ENCODE measurements at places on chromosomes 2 and 18.

GRCh38 chr2:129758784-129759471, 220.5 kb upstream of the RAB6C start:
- no peak for DNase-seq

DNA sequence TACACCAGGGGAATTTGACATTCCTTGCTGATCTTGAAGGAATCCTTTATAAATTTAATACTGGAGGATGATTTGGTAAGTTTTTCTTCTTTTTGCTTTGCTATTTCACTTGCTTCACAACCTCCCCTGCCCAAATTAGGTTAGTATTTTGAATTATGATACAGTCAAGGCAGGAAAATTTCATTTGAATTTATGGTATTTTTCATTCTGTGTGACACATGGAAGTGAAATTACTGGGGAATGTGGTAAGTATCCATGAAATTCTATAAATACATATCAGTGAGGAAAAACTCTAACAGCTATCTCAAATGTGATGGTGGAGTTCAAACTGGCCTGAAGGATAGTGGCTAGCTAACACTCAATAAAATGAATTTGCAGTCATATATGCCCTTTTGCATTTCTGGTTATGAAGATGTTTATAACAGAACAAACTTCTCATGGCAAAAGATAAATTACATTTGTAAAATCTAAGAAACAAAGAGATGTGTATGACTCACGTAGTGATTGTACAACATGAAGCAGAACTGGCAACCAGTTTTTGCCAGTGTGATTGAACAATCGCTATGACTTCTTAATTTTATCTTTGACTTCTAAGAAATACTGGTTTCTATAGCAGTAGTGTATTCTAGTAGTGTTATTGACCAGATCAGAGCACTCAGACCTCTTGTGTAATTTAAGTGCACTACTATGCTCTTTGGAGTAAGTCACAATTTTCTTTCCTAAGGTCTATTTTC, 152.6 kb downstream of the IKZF2 start:
- DNase-seq: no peak

DNA sequence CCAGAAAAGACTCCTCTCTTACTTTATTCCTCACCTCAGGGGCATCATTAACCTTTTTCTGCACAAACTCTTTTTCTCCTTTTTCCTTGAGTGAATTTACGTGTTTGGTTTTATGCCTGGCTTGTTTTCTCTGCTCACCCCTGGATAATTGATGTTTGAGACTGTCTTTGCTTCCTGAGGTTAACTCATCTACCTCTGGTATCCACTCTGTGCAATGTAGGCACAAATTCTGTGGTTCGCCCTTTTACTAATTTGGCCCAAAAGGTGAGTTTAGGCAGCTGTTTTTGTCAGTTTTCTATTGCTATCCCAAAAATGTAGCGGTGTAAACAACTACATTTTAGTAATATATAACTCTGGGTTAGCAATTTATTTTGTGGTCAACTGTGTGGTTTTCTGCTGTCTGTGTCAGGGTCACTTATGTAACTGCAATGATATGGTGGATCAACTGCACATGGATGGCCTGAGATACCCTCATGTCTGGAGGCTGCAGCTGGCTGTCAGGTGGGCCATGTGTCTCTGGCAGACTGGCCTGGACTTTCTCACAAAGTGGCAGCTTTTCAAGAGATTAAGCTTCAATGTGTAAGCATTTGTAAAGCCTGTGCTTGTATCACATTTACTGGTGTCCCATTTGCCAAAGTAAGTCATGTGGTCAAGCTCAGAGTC, 329.7 kb downstream of the FSIP2 start:
- DNase-seq: no peak

GRCh38 chr2:56099963-56100362, 83.8 kb upstream of the CCDC85A start:
- no peak for DNase-seq
